ENCODE measurements at places on chromosomes 5 and 9.

DNA sequence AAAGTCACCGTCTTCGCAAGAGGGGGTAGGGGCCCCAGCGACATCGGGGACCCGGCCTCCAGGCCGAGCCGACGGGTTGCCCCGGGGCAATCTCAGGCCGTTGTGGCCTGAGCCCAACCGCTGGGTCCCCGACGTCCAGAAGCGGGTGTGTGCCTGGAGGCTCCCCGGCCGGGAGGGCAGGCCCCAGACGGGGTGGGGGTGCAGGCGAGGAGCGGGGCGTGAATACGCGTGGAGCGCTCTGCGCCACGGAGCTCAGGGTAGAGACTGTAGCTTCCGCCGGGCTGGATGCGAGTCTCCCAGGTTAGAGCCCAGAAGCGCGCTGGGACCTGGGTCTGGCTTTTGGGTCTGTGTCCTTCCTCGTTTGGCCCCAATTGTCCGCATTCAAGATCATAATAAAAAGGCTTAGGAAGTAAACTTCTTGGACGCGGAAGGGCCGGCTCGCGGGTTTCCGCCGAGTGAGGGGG is 3.5 kb downstream of the BARX1 start:
- DNase-seq, result no peak

DNA sequence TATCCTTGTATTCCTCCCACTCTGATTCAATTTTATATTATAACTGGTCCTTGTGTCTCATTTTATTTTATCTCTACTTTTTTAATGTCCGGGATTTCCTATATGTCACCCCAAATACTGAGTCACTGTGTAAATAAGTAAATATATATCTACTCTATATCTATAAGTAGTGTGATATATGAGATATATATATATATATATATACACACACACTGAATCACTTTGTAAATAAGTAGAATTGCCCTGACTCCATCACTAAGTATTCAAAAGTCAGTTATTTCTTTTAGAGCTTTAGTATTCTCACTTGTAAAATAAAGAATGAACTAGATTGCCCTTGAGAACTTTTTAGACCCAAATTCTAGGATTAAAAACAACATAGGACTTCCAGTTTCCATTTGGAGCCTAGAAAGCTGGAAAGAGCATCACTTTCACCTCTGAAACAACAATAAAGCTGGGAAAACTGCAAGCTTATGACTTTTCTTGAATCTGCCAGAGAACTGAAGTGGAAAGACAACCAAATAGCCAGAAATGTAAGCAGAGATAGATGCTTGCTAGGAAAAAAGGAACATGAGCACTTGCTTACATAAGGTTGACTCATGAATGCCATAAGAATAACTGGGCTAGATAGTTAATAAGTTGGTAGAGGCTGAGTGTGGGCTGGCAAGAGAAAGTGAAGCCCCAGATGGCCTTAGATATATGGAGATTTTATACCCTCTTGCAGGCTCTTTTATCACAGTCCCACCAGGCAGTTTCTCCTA is 171.1 kb upstream of the TLX3 start:
- no peak for DNase-seq

GRCh38 chr9:18837402-18837801 is 195.6 kb downstream of the SAXO1 start:
- DNase-seq, result no peak

DNA sequence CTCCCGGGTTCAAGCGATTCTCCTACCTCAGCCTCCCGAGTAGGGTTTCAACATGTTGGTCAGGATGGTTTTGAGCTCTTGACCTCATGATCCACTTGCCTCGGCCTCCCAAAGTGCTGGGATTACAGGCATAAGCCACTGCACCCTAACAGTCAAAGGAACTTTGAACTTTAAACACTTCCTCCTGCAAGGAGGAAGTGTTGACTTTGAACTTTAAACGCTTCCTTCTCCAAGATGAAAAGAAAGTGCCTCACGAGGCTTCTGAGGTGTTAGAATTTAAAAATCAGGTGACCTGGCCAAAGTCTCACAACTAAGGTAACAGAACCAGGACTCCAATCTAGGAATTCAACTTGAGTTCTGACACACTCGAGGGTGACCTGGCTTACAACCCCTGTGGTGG is 150.9 kb downstream of the BRINP1 start:
- DNase-seq, result no peak

- peak; percentile 41 for DNase-seq
These were observed 3.6 kb upstream of the SNAPC4 start for GRCh38 chr9:136403538-136403914.

- DNase-seq, result no peak
These were observed 60.4 kb downstream of the PSAT1 start for GRCh38 chr9:78357165-78357873.

GRCh38 chr5:179964015-179964414 is 56.3 kb upstream of the TBC1D9B start:
- DNase-seq, result no peak

DNA sequence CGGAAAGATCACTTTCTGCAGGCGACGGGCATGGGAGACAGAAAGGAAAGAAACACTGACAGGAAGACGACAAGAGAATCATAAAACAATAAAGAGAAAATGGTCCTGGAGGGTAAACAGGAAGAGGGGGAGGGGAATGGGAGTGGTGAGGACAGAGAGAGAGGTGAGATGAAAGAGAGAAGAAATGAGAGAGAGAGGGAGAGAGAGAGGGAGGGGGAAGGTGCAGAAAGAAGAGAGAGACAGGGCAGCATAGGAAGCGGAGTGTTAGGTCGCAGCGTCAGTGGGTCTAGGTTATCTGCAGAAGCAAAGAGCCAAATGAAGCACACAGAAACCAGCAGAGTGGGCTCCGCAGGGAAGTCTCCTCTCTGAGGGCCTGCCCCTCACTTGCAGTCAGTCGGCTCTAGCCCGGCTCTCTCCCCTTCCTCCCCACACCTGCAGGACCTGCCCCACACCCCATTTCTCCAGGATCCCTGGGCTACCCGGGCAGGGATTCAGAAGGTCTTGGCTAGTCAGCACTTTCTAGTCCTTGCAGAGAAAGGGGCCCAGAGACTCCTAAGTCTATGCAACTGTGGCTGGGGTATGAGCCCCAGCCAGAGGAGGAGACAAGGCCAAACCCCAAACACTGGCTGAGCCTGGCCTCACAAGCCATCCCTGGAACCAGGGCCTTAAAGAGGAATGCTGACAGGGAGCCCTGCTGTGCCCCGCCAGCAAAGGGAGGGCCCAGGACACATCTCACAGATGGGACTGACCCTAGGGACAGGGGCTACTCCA is 29.7 kb upstream of the MEIKIN start:
- no peak for DNase-seq

- no peak for DNase-seq
These were observed 100.9 kb downstream of the F2RL2 start for GRCh38 chr5:76522103-76522935.

- DNase-seq, result no peak
These were observed 67.4 kb downstream of the ROR2 start for GRCh38 chr9:91882627-91883026.

DNA sequence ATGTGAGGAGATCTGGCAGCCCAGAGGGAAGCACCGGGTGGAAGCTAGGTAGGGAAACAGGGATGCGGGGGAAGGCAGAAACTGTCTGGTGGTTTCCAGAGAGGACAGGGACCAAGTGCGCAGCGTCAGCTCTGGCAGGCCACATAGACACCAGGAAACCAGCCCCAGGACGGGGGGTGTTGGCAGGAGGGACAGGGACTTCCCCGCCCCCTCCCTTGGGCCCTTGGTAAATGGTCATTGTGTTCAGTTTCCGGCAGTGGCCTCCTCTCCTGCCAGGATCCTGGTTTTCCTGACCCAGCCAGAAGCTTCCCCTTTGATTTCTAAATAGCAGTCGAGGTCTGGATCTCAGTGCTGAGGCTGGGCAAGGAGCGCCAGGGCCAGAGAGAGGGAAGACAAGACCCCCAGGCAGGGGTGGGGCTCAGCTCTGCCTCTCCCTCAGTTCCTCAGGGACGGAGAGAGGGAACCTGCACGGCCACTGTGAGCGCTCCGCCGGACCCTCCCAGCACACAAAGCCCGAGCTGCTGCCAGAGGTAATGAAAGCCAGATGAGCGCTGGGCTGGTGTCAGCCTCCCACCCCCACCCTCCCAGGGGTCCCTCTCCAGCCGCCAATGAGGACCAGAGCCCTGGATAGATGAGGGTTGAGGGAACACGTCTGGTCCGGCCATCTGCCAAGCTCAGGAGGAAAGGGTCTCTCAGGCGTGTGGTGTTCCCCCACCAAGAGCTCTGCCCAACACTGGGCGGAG is 1.8 kb downstream of the RALGDS start:
- DNase-seq, result no peak

- no peak for DNase-seq
These were observed 26.9 kb upstream of the GALNT10 start for GRCh38 chr5:154163327-154164248.

- DNase-seq, result no peak
These were observed 43.7 kb downstream of the GLRX start for GRCh38 chr5:95778713-95779436.

- DNase-seq, result no peak
These were observed 151.1 kb upstream of the CDKN2B start for GRCh38 chr9:22160221-22160620.

DNA sequence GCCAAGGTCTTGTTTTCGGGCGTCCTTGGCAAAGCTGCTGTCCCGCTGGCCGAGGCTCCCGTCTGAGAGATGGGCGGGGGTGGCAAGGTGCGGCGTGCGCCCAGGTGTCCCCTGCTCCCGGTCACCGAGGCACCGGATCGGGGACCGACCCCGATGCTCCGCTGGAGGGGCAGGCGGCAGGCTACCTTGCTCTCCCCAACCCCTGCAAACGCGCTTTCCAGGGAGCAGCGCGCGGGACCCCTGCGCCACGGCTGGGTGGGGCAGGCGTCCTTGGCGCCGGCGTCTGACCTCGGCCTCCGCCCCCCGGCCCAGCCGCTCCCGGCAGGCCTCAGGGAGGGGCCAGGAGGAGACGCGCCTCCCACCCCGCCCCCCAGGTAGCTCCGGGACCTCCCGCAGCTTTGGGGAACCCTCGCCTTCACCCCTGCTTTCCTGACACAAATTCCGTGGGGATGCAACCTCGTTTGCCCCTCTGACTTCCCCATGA is 551 bp downstream of the N4BP3 start:
- DNase-seq, result no peak

DNA sequence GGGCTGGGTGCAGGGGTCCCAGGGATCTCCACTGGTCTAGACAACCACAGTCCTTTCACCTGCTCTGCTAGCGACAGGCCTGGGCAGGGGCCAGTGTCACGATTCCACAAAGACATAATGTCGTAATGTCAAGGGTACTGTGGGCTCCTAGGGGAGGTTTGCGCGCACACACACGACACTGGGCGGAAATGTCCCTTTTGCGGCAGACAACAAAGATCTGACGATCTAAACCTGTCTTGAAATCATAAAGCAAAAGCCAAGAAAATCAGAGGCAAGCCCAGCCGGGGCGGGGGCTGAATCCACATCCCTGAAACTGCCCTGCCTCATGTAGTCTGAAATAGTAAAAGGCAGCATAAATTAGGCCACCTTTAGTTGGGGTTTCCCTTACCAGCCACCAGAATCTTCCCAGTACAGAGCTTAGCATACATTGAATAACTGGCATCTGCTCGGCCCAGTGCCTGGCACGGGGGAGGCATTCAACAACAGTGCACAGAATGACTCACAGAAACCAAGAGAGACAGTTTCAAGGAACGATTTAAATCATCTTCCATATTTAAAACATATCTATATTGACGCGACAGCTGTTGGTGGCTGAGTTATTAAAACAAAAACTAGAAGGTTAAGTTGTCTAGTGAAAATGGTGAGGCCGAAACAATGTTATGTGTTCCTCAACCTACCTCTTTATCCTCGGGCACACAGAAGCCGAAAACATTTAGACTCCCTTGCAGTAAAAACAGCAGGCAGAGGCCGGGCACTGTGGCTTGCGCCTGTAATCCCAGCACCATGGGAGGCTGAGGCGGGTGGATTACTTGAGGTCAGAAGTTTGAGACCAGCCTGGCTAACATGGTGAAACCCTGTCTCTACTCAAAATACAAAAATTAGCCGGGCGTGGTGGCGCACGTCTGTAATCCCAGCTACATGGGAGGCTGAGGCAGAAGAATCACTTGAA is 151.0 kb downstream of the MYO10 start:
- peak; percentile 8 for DNase-seq

DNA sequence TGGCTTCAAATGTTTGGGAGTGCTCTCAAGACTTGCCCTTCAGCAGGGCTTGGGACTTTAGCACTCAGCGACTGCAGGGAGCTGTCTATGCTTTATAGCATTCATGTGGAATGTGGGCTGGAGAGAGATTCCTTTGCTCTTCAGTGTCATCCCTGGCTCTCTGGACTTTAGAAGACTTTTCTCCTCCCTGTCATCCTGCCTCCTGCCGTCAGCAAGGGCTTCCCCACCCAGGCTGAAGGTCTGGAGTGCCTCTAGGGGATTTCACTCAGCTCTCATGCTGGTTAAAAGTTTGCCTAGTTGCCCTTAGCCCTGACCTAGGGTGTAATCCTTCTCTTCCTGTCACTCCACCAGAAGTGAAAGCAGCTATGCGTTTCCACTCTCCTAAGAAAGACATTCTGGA is 210.9 kb downstream of the FRMD3 start:
- DNase-seq, result no peak

DNA sequence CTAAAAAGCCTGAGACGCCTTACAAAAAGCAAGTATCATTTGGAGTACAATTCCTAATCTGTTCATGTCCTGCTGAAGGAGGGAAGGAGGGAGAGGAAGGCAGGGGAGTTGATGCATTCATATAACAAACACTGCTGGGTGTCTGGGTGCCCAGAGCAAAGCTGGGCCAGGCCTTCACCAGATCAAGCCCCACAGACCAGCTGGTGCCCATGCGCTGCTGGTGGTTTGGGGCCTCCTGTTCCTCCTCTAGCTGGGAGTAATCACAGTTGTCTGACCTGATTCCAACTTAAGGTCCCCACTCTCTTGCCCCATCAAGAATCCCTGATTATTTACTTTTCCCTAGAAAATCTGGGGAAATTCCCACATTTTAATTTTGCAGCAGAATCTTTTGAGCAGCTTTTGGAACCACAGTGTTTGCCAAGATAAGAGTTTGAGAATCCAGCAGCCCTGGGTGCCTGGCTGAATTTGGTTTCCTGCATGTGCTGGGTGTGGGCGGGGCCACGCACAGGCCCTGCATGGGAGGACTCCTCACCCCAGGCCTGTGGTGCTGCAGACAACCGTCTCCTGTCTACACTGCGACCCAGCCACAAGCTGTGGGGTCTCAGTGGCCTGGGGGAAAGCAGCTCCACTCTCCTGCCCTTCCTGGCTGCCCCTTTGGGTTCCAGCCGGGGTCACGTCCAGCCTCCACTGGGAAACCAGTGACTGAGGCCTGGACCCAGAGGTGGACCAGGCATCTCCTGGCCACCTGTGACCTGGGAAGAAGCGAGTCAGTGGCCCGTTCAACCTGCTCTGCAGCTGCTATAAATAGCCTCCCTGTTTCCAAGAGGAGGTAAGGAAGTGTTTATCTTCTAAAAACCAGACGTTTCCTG is 47.5 kb downstream of the NEURL1B start:
- DNase-seq, result no peak

Measured in stimulated activated CD8-positive, alpha-beta memory T cell treated with anti-CD3 and anti-CD28 coated beads, Interleukin-7, amount 100 ng/mL, for 24 hours (primary cell).